Anterior cingulate cortex (tissue), 58 donors: ENCODE measurements at places on chromosomes 16 and 17.

DNA sequence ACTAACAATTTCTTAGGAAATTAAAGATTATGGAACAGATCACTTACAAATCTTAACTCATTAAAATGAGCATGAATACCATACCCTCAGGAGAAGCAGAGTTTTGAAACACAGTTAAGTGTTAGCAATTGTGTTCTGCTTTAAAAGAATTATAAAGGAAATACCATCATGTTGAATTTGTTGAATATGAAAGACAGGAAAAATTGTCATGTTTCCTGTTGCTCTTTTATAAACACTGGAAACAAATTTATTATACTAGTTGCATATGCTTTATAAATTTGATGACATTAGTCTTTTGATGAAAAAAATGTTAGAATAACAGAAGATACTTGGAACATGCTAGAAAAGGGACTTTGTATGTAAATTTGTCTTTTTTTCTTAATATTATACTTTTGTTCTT, 59.7 kb downstream of the VMP1 start:
- DNase-seq, result no peak

GRCh38 chr17:42563543-42563942, 1.6 kb downstream of the COASY start:
- no peak for DNase-seq

- DNase-seq, result no peak
These were observed 53.4 kb downstream of the ACTG1 start for GRCh38 chr17:81459224-81459623.

GRCh38 chr16:76947749-76948148, 243.2 kb upstream of the MON1B start:
- no peak for DNase-seq

GRCh38 chr17:77414811-77415400, 274.1 kb downstream of the SEC14L1 start:
- DNase-seq, result no peak

DNA sequence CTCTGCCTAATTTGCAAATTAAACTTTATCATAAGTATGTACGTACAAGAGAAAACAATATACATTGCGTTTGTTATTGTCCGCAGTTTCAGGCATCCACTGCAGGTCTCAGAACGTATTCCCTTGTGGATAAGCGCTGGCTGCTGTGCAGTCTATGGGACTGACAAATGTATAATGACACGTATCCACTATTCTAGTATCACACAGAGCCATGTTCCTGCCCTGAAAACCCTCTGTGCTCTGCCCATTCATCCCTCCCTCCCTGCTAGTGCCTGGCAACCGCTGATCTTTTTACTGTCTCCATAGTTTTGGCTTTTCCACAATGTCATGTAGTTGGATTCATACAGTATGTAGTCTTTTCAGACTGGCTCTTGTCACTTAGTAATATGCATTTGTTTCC, 179.4 kb downstream of the MAF start:
- no peak for DNase-seq

- DNase-seq, result no peak
These were observed 45.2 kb upstream of the BCAR1 start for GRCh38 chr16:75296606-75297005.

- no peak for DNase-seq
These were observed 47.3 kb downstream of the GDE1 start for GRCh38 chr16:19474617-19475016.

GRCh38 chr17:69192754-69193153, 35.9 kb downstream of the ABCA10 start:
- DNase-seq, result no peak

GRCh38 chr16:20866801-20867200, 33.4 kb downstream of the DCUN1D3 start:
- no peak for DNase-seq

- no peak for DNase-seq
These were observed 9.8 kb downstream of the SMIM5 start for GRCh38 chr17:75642784-75643642.

DNA sequence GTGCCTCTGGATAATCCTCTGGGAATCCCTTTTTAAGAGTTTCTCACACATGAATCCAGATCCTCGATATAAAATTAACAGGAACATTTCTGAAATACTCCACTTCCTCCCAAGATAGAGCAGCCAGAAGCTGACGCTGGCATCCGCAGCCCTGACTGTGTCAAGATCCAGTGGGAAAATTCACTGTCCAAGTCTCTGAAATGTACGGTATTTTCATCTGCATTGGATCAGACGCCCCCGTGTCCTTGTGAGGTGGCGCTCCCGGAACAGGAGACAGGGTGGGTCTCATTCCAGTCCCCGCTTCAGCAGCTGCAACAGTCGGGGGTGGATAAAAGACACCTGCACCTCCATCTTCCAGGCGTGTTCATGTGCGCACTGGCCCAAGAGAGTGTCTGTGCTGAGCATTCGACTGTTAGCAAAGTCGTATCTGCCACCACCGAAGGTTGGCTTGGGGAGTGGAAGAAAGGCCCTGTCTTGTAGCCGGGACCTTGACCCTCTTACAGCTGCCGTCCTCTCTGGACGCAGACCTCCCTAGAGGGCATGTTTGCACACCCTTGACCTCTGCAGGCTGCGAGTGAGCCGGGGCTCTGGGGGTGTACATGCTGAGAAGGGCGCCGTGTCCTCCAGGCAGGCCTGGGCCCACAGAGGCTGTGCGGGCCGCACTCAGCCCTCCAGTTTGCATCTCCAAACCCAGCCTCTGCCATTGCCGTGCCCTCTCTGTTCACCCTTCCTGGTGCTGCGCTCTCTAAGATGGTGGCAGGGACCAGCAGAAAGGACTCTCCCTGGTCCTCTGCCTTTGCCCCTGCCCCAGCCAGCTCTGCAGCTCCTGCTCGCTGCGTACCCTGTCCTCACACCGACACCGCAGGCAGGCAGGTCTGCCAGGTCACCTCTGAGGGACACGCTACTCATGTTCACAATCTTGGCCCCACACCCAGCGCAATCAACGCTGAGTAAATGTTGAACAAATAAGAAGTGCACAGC, 72.0 kb upstream of the CHMP6 start:
- no peak for DNase-seq

GRCh38 chr16:46907061-46907774, 23.1 kb downstream of the GPT2 start:
- DNase-seq, result no peak

DNA sequence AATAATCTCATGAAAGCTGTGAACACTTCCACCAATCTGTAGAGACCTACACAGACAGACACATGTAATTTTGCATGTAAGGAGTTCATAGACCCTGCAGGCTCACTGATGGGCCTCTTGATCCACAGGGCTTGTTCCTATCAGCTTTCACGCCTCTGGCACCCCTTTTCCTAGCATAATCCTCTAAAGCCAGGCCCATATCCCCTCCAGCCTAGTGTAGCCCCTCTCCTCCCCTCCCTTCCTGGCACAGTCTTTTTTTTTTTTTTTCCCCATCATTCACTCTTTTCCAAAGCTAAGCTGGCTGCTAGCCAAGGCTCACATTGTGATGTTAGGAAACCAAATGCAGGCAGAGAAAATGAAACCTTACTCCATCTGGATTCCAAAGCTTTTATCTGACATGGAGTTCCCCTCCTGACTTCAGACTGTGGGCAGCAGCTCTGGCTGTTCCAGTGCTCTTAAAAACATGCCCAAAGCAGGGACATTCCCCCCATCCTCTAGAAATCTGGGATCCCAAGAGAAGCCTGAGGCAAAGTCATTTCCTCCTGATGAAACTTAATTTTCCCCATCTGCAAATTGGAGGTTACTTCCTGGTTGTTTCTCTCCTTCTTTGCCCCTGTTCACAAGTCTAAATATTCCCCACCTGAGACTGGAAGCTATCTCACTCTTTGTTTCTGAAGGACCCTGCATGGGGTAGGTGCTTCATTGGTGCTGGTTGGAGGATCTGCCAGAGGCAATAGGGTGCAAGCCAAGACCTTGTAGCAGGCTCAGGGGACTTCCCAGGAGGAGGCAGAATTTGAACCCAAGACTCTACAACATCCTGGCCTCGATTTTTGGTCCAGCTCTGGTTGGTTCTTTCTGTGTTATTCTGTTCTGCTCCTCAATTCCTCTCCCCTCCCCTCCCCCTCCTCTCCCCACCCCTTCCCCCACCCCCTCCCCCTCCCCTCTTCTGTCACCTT, 9.9 kb upstream of the CCL5 start:
- no peak for DNase-seq

DNA sequence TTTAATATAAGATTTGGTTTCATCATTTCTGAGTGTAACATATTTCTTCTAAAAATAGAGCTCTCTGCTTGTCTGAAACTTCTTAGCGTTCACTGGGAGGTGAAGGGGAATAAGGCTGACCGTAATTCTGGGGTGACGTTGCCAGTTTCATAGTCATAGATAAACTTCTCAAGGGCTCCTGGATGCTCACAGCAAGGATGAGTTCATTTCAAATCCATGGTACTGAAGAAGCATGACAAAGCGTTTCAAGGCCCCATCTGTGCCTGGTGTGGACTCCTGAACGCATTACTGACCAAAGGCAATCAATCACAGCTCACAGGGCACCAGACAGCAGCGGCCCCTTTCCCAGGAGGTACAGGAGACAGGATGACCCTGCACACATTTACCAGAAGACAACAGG, 12.0 kb upstream of the EVPL start:
- no peak for DNase-seq

GRCh38 chr16:57743458-57743857, 7.9 kb downstream of the KATNB1 start:
- DNase-seq, result no peak

- no peak for DNase-seq
These were observed 199.8 kb downstream of the NPIPA7 start for GRCh38 chr16:16578701-16579100.

DNA sequence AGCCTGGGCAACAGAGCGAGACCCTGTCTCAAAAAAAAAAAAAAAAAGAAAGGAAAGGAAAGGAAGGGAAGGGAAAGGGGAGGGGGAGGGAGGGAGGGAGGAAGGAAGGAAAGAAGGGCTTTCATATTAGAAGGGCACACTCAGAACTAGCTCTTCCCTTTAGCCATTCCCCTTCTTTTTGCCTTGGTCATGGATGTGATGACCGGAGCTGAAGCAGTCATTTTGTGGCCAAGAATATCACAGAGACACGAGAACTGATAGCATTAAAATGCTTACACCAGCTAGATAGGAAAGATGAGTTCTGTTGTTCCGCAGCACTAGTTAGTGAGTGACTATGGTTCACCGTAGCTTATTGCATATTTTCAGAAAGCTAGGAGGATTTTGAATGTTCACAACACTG, 32.8 kb upstream of the TNRC6A start:
- no peak for DNase-seq

DNA sequence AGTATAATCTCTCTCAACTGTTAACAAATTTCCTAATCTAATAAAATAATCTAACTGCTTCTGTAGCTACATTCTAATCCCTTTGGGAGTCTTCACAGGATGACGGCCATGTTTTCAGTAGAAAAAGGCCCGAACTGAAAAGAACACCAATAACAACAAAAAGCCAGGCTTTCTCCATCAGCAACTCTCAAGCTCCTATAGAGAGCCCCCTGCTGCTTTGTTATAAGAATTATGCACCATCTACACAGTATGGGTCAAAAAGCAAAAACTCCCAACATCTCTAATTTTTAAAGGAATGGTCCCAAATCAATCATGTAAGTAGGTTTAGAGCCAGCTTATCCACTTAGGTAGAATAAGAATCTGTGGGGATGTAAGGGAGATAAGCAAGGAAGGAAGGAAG, 163.6 kb upstream of the C17orf78 start:
- no peak for DNase-seq

GRCh38 chr16:19003935-19004334, 20.2 kb downstream of the TMC7 start:
- DNase-seq, result no peak

DNA sequence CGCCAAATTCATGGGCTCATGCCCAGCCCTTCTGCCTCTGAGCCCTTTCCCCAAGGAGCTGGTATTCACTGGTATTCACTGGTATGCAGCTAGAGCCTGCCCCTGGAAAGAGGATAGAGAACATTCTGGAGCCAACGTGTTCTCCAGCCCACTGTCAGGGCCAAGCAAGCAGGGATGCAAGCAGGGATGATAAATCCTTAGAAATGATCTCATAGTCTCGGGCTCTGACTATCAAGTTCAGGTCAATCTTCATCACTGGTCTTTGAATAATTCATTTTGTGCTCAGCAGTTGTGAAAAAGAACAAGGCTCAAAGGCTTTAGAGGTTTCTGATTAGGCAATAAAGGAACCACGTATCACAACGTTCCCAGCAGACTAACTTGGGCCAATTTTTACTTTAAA, 57.3 kb downstream of the CACNG5 start:
- DNase-seq, result no peak

GRCh38 chr16:88923450-88923849, 53.6 kb downstream of the CBFA2T3 start:
- DNase-seq, result no peak

GRCh38 chr16:58733671-58734458, at the start of gene GOT2:
GOT2 (minus strand) TSS chr16:58734316; CDS start chr16:58734228, 88 bp downstream.
- peak; percentile 83 for DNase-seq

DNA sequence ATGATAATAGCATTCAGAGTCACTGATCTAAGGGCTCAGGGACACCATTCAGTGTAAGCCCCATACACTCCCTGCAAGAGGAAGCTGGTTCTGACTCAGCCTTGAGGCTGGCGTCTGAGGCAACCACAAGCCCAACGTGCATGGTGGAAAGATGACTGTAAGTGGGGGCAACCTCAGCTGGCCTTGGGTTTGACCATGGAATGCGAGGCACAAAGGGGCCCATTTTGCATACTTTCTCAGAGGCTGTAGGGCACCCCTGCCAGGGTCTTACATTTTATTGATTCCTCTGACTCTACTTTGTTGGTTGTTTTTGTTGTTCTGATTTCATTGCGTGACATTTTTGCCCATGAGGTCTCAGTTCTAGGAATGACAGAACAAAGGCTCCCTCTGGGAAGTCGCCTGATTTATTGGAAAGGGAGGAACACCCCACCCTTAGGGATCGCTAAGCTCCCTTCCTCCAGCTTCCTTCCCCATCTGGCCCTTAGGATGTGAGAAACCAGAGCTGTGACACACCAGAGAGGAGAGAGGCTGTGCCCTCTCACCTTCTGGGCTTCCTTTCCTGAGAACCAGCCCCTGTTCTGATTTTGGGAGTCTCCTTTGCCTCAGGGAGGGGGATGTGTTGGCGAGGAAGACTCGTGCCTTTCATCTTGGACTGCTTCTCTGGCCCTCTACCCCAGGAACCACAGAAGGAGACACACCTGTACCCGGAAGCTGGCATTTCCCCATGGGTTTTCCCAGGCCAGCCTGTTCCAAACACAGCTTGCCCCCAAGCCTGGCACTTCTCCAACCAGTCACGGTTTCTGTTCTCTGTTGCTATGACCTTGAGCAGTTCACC, 5.6 kb upstream of the CIITA start:
- no peak for DNase-seq

- no peak for DNase-seq
These were observed 340.7 kb downstream of the SNX29 start for GRCh38 chr16:12317121-12317810.

DNA sequence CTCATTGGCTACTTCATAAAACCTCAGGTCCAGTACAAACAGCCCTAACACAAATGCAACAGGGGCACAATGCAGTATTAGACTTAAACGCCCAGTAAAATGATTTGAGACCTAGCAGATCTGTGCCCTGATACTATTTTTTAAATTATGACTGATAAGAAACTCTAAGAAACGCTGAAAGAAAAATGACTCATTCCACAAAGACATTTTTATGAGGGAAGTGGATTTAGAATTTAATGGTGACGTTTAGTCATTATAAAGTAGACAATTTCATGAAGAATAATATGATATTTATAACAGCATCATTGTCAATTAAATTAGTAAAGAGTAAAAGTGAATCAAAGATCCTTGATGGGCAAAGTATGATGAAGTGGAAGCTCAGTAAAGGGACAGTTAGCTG, 80.4 kb upstream of the DHX40 start:
- no peak for DNase-seq
